ENCODE measurements at places on chromosomes 3 and 15.

GRCh38 chr3:9732740-9733115 lies 1.2 kb downstream of the BRPF1 start:
- DNase-seq = no peak

GRCh38 chr15:90558171-90558573 lies 28.4 kb downstream of the CRTC3 start:
- DNase-seq = no peak

DNA sequence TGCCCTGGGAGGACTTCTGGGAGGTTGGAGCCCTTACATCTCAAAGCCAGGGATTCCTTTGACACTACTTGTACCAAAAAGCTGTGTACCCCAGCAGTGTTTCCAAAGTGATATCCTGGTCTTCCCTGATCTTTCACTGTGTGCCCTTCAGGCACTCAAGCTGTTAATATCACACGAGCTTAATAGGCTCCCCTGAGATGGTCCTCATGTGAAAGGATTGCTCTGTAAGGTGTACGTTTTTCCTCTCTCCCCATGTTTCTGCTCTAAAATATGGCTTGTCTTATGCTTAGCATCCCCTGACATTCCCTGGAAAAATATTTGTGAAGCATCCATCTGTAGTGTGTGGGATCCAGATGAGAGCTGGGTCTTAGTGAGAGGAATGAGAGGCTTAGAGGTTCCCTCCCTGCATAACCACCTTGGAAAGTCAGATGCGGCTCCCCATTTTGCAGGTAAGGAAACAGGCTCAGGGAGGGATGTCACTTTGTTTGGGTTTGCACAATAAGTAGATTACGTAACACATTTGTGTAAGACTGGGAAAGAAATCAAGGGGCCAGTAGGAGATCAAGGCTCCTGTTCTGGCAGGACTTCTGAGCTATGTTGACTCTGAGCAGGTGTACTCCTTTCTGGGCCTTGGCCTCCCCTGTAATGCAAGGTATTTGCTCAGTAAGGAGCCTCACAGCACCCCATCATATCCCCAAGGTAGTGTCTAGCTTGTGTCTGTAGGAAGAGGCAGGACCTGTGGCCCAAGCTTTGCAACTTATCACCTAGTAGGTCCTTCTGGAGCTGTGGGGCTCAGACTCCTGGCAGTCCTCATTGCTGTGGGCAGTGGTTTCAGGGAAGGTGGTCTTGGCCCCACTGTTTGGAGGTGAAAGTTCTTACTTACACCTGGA lies 667 bp upstream of the ACOX2 start:
- no peak for DNase-seq

- DNase-seq = no peak
These were observed 8.5 kb downstream of the SHOX2 start for GRCh38 chr3:158097593-158098308.

GRCh38 chr3:44890258-44890657 lies 15.8 kb downstream of the TGM4 start:
- no peak for DNase-seq

DNA sequence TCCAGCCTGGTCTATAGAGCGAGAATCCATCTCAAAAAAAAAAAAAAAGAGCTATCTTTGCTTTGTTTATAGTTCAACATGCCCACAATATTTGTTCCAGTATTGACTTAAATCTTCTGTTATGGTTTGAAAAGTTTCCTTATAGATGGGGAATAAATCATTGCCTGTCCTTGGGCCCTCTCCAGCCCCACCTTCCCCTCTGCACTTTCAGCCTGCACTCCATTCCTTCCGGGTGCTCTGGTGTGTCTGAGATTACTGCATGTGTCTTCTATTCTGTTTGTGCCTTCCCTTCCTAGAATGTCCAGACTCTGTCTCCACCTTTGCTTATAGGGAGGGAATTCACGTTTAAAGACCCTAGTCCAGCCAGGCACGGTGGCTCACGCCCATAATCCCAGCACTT lies 25.2 kb upstream of the GPX1 start:
- DNase-seq = no peak

Measured in CMK (cell line).